Stimulated activated naive CD4-positive, alpha-beta T cell treated with Interleukin-2 at 50 U/mL for 16 hours (primary cell): ENCODE measurements at places on chromosomes 16 and 17.

DNA sequence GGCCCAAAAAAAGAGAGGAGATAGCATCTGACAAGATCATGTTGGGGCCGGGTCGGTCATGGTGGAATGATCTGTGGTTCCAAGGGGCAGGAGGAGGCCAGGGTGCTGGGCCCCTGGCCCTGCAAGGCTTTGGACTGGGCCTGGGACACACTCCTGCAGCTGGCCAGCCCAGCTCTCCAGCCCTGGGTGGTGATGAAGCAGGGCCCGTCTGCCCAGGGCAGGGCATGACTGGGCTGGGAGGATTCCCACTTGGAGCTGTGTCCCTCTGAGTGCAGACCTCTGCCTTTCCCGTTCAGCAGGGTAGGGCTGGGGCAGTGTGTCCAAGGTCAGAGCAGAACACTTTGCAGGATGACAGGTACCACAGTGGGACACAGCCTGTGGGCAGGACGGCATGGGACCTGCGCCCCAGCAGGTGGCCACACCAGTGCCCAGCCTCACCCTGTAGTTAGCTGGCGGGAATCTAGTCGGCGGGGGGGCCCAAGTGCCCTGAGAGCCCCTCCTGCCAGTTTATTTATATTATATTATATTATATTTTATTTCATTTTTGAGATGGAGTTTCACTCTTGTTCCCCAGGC is 27.6 kb upstream of the MYO15B start:
- no peak for DNase-seq

DNA sequence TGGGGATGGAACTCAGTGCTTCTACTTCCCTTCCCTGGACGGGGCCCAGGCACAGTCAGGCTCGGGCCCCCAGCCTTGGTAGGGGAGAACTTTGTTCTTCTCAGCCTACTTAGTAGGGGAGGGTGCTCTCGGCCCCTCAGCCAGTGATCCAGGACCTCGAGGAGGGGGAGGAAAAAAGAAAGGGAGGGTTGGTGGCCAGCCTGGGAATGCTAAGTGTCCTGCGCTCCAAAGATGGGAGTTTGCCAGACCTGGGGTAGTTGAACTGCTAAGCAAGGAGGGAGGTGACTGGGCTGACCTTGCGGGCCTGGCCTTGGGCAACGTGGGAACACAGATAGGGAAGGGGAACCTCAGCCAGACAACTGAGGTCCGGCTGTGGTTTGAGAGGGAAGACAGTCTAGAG is 12.2 kb downstream of the ADGRG1 start:
- no peak for DNase-seq

GRCh38 chr17:59762049-59762823 is 54.8 kb downstream of the VMP1 start:
- no peak for DNase-seq

GRCh38 chr17:82297280-82297713 is 20.1 kb downstream of the CD7 start:
- DNase-seq, result peak; percentile 86

DNA sequence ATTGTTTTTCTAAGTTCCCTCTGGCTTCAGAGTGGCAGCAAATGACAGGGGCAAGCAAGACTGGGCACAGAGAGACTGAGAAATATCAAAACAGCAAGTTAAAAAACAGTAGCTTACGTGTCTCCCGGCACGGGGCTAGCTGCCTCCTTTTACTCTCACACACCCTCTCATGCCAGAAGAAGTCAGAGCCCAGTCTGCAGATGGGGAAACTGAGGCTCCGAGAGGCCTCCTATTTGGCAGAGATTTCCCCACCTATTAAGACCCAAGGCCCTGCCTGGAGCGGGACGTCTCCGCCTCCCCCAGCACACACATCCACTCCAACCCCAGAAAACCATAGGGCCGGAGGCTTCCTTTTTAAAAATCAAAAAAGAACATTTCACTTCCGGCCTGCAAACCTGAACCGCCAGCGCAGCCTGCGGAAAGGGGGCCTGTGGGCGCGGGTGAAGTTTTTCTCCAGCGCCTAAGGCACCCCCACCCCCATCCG is 832 bp downstream of the CARHSP1 start:
- no peak for DNase-seq

- DNase-seq, result no peak
Observed at GRCh38 chr17:58312829-58313228, 15.8 kb downstream of the TSPOAP1 start.

DNA sequence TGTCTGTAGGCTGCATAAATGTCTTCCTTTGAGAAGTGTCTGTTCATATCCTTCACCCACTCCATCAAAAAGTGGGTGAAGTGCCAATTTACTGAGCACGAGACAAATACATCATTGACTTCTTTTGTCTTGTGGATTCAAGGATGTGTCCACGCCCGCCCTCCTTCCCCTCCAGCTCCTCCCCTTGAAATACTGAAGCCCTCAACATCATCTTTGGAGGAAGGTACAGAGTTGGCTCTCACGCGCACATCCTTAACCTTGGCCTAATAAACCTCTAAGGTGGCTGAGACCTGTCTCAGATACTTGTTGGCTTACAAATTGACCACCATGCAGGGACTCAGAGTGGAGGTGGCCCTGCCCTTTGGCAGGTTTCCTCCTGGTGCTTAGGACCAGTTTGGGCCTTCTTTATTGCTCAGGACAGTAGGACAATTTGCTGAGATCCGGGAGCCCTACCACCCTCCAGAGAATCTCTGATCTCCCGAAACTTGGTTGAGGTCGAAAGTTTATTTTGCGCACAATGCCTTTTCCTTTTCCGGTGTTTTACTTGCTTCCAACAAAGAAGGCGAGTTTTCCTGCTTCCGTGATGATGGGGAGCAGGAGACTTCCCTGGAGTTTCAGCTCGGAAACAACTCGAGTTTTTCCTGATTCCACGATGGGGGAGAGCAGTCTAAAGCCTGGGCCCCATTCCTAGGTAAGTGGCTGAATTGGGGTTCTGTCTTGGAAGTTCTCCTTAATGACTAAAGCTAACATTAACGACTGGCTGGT is 14.1 kb upstream of the CDK10 start:
- no peak for DNase-seq

- DNase-seq, result no peak
Observed at GRCh38 chr17:67531291-67531690, 154.2 kb downstream of the PITPNC1 start.

GRCh38 chr17:66889480-66890230 is 54.7 kb downstream of the CACNG5 start:
- no peak for DNase-seq

GRCh38 chr16:54240271-54241129 is 46.1 kb downstream of the IRX3 start:
- DNase-seq, result no peak

- DNase-seq, result no peak
Observed at GRCh38 chr16:3467182-3467581, 23.7 kb downstream of the NAA60 start.

DNA sequence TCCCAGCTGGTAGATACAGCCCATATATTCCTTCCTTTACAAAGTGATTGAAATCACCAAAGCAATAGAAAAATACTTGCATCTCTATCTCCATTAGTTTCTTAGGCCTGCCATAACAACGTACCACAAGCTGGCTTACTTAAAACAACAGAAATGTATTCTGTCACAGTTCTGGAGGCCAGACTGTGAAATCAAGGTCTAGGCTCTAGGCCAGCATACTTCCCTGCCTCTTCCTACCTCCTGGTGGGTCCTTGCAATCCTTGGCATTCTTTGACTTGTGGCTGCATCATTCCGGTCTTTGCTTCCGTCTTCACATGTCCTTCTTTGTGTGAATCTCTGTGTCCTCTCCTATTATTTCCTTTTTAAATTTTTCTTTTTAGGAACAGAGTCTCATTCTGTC is 62.5 kb downstream of the ERCC4 start:
- no peak for DNase-seq

DNA sequence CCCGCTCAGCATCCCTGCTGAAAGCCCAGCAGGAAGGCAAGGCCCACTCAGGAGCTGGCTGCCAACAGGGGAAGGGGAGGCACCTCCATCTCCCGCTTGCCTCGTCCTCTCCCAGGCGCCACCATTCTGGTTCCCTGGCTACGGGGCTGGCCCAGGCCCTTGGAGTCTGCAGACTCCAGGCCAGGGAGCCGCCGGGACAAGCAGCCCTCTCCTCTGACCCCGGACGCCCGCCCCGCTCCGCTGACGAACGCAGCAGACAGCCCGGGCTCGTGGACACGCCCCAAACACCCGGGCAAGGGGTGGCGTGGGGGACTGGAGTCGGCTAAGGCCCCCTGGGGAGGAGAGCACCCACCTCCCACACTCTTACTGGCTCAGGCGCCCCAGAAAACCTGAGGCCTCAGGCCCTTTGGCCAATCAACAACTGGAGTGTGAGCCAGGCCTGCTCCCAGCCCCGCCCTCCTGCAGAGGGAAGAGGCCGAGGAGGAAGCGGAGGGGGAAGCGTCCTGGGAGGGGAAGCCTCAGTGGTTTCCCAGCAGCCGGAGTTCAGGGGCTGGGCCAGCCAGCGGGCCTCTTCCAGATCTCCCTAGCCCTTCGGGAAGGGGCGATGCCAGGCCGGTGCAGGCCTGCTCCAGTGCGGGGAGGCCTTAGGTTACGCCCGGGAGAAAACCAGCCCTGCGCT is 4.2 kb downstream of the MNT start:
- peak; percentile 10 for DNase-seq

GRCh38 chr17:40995116-40995515 is 1.2 kb upstream of the KRTAP3-3 start:
- no peak for DNase-seq

- no peak for DNase-seq
Observed at GRCh38 chr16:65106757-65107156, 15.1 kb downstream of the CDH11 start.

DNA sequence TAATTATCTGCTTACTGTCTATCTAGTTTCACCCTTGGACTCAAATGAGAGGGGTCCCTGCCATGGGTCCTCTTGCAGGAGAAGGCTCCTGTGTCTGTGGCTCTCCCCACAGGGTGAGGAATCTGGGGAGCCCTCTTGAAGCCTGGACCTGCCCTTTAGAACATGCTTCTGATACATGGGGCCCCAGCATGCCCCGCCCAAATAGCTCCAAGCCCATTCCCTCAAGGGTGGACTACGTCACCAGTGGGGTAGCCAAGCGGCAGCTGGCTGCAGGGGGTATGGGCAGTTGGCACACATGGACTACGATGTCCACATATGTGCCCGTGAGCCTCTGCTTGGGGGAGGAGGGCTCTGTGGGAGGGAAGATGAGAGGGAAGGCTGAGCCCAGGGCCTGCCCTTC is 39.3 kb downstream of the ARHGAP27 start:
- no peak for DNase-seq

- no peak for DNase-seq
Observed at GRCh38 chr17:79983456-79983855, 52.2 kb downstream of the TBC1D16 start.

- no peak for DNase-seq
Observed at GRCh38 chr16:69888005-69888590, 63.0 kb upstream of the CLEC18A start.

DNA sequence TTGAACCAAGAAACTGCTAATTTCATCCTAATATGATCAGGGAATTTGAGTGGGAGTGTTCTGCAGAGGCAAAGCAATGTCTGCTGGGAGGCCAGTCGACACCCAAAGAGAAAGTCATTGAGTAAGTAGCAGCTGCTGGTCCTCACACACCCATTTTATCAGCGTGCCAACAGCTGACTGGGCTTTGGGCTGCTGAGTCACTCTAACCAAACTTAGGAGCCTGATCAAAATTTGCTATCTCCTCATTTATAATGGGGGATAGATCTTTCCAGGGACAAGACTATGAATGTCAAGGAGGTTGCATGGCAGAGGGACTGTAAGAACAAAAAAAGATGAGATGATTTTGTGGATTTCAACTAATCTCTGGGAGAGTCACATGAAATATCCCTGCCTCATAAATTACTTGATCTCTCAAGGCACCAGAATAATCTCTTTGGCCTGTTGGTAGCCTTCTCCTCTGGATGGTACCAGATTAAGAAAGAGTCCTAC is 32.9 kb downstream of the CPSF4L start:
- DNase-seq, result no peak

GRCh38 chr16:79561729-79562128 is 38.8 kb downstream of the MAF start:
- DNase-seq, result no peak

- DNase-seq, result no peak
Observed at GRCh38 chr16:21103941-21104860, 46.4 kb downstream of the DNAH3 start.

DNA sequence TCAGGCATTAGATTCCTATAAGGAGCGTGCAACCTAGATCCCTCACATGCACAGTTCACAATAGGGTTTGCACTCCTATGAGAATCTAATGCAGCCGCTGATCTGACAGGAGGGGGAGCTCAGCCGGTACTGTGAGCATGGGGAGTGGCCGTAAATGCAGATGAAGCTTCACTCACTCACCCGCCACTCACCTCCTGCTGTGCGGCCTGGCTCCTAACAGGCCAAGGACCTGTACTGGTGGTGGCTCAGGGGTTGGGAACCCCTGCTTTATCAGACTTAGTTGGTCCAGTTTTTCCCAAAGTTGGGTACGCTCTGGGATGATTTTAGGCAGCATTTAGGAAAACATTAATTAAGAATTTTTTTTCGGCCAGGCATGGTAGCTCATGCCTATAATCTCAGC is 103.8 kb downstream of the MARF1 start:
- DNase-seq, result no peak

GRCh38 chr17:47324224-47325020 is 667 bp downstream of the EFCAB13 start:
- DNase-seq, result peak; percentile 56

- DNase-seq, result no peak
Observed at GRCh38 chr16:50195276-50195675, 42.2 kb downstream of the TENT4B start.

- no peak for DNase-seq
Observed at GRCh38 chr16:88894681-88895300, 28.3 kb upstream of the PABPN1L start.

DNA sequence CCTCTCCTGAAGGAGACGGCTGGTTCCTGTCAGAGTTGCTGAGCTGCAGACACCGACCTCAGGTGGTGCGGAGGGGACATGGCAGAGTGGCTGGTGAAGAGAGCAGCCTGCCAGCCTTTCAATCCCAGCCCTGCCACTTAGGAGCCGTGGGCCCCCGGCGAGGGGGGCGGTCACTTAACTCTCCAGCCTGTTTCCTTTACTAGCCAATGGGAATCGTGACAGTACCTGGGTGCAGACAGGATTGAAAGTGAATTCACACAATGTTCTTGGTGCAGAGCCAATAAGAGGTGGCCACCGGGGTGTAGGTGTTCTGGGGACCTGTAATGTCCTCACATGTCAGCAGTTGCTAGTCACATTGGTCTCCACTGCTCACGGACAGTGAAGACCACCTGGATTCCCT is 13.5 kb downstream of the ACE start:
- DNase-seq, result no peak
